Posterior cingulate gyrus (tissue), 11 donors: ENCODE measurements at places on chromosomes 11 and 22.

DNA sequence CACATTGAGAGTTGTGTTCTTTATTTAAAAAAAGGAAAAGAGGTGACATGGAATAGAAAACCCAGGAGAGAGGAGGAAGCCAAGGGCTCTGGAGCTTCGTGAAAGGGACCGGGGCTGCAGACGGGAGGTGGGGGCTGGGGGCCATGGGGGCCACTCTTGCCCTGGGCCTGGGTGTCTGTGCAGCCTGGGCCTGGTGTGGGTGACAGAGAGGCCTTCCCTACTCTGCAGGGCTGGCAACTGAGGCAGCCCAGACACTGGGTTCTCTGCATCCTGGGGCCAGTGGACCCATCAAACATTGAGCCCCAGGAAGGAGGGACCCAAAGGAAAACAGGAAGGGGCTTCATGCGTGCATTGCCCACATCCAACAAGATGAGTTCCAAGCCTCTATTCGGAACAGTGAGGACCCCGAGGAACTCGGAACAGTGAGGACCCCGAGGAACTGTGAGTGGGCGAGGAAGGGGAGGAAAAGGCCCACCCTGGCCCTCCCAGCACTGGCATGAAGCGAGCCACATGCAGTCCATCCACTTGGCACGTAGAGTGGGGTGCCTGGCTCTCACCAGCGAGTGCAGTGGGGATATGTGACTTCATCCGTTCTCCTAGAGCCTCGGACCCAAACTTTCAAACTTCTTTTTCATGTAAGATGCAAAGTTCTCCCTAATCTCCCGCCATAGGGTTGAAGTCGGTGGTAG lies 1121.6 kb downstream of the BRD1 start:
- no peak for DNase-seq

- no peak for DNase-seq
Observed at GRCh38 chr22:19567157-19568009, 43.2 kb upstream of the CLDN5 start.

GRCh38 chr22:31630331-31631329 lies 31.4 kb downstream of the PISD start:
- peak; percentile 71 for DNase-seq

DNA sequence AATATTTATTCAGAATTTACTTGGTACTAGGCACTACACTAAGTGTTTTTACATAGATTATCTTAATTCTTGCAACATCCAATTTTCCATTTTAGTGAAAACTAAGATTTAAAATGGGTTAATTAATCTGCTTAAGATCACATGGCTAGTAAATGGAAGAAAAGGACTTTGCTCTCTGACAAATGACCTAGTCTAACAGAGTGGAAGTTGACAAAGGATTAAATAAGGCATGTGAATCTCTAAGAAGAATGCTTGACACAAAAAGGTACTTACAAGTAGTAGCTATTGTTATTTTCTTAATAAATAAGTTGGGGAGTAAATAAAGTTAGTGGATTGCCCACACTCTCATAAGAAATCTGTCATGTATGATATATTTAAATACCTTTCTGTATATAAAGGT lies 584.8 kb downstream of the DLG2 start:
- no peak for DNase-seq

DNA sequence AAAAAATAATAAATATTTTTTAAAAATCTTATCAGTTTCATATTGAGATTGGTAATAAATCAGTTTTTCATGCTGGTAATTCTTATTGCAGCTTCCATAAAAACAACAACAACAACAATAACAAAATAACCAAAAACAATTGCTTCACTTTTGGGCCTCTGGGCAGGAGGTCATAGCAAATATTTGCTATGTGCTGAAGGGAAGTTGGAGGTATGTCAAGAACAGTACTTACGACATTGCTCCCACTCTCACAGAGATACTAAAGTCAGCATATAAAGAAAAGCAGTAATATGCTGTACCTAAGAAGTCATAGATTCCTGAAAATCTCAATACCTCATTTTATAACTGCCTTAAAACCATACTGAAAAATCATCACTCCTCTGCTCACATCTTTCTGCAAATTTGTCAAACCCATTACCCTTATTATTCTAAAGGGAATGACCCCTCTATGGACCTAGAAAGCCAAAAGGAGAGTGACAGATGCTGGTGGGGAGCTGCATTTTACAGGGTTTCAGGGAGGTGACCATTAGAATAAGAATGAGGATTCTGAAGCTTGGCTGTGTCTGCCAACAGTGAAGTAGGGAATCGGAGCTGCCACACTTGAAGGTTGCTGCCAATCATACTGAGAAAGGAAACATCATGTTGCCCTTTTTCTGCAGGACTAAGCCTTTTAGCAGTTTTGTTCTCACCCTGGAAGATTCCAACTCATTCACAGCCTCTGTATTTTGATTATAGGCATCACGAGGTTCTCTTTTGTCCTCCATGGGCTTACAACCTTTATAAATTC lies 742.9 kb downstream of the LRRC4C start:
- no peak for DNase-seq

DNA sequence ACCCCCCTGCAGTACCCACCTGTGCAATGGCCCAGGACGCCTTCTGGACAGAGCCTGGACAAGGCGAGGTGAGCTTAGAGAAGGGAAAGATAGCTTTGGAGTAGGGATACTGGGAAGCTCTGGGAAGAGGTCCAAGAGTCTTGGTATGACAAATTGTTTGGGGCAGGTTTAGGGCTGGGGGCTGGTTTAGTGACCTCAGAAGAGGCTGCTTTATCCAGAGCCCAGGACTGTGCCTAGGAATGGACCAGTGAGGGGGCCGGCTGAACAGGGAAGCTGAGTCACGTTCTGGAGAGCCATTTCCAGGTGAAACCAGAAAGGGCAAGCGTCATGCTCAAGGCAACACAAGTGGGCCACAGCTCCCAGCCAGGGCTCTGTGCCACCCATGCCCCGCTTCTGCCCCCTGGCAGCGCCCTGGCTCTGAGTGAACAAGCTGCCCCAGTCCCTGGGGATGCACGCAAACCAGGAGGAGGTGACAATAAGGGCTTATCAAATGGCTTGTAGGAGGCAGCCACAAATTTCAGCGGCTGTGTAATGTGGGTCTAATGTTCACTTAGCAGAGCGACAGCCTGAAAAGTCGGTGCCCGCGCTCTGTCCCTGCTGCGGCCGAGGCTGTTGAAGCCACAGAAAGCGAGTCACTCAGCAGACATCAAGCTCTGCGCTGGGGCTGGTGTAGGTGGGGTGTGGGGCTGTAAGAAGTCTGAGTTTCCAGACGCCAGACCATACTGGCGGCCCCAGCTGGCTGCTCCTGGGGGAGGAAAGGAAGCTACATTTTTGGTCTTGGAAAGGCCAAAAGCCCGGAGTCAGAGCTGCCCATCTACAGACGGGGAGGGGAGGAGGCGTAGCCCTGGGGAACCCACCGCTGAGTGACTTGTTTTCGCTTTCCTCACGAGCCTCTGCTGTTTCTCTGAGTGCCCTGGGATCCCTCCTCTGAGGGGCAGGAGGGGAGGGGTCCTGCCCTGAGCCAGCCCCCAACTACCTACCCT lies 18.3 kb upstream of the SYT7 start:
- DNase-seq = peak; percentile 90

GRCh38 chr11:16169541-16169940 lies 186.8 kb downstream of the SOX6 start:
- no peak for DNase-seq

DNA sequence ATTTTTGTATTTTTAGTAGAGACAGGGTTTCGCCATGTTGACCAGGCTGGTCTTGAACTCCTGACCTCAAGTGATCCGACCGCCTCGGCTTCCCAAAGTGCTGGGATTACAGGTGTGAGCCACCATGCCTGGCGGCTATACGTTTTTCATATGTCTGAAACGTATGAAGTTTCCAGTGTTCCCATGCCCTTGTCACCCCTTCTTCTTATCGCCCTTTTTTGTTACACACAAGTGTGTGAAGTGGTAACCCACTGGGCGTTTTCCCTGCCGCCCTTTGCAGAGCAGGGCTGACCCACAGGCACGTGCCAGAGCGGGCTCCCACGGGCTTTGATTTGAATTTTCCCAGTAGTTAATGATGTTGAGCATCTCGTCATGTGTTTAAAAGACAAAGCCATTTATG lies 17.0 kb downstream of the PIM3 start:
- peak; percentile 35 for DNase-seq

GRCh38 chr22:33697640-33698039 lies 222.6 kb downstream of the LARGE1 start:
- no peak for DNase-seq
